ENCODE measurements at places on chromosomes 2 and 18.

GRCh38 chr2:240351088-240351741, 84.2 kb upstream of the GPC1 start:
- DNase-seq = peak; percentile 54

- no peak for DNase-seq
Measured at GRCh38 chr2:136134126-136134525, 16.2 kb upstream of the CXCR4 start.

DNA sequence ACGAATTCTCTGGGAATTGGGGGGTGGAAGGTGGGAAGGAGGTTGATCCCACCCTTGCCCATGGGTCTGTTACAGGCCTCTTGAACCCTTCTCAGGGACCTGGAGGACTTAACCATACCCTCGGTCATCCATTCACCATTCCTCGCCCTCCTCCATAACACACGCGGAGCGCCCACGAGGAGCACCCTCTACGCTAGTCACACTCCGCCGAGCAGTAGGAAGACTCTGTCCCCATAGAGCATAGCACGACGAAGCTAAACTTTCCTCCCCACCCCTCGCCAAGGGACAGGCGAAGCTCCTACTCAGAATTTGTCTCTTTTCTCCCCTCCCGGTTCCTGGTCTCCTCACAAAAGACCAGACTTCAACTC, 611 bp upstream of the ITSN2 start:
- DNase-seq = no peak

DNA sequence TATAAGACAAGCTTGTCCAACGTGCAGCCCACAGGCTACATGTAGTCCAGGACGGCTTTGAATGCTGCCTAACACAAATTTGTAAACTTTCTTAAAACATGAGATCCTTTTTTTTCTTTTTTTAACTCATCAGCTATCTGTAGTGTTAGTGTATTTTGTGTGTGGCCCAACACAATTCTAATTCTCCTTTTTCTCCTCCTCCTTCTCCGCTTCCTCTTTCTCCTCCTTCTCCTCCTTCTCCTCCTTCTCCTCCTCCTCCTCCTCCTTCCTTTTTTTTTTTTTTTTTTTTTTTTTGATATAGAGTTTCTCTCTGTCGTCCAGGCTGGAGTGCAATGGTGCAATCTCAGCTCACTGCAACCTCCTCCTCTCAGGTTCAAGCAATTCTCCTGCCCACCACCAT, 39.3 kb upstream of the GTF2A1L start:
- DNase-seq = no peak

DNA sequence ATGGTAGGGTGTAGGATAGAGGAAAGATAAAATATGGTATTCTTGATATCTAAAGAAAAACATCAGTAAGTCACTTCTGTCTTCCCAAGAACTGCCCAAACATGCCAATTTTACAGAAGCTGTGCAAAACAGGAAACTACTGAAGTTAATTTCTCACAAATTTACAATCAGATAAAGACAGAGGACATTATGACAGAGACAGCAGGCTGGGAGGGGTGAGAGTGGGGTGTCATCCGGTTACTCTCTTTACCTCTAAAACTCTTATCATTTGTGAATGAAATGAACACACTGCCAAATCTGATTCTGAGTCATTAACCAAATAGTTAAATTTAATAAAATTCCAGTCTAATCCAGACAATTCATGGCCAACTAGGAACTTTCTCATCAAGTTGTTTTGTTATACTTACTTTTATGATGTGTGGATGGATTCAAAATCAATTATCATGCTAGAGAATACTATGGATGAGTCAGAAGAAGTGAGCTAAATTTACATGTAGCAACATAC, 323.2 kb upstream of the MEX3C start:
- DNase-seq = no peak
